Stimulated activated CD4-positive, alpha-beta T cell treated with anti-CD3 and anti-CD28 coated beads, Interleukin-1b, Interleukin-23, amount 100 ng/mL, for 1 hour (primary cell): ENCODE measurements at places on chromosomes 3 and 15.

- no peak for DNase-seq
Measured at GRCh38 chr3:115436767-115437301, 186.5 kb upstream of the GAP43 start.

- no peak for DNase-seq
Measured at GRCh38 chr15:71341811-71342550, 226.7 kb downstream of the THSD4 start.

- no peak for DNase-seq
Measured at GRCh38 chr3:37457378-37458065, 283.1 kb upstream of the LRRFIP2 start.

- DNase-seq: no peak
Measured at GRCh38 chr3:29854821-29855220, 574.0 kb downstream of the RBMS3 start.

DNA sequence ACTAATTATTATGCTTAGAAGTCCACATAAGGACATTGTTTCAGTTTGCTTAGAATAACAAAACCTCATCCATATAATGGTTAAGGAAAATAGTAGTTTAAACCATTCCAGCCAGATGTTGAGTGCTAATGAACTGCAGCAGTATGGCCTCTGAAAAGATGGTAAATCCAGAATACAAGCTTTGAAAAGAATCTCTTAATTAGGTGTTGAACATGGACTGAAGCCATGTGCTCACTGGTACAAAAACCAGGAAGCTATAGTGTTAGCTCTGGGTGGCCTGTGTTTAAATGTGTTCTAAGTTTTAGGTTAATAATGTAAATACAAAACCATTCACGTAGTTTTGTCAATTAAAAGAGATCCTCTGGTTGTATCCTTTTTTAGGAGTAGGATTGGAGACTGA is 78.2 kb downstream of the GALK2 start:
- DNase-seq: no peak
